ENCODE measurements at places on chromosomes 1 and 21.

GRCh38 chr1:7511381-7511780, 259.7 kb upstream of the VAMP3 start:
- DNase-seq: no peak

- DNase-seq: no peak
Measured at GRCh38 chr1:158115126-158115525, 65.6 kb upstream of the CD1D start.

- no peak for DNase-seq
Measured at GRCh38 chr1:64915381-64916274, 50.7 kb downstream of the JAK1 start.

DNA sequence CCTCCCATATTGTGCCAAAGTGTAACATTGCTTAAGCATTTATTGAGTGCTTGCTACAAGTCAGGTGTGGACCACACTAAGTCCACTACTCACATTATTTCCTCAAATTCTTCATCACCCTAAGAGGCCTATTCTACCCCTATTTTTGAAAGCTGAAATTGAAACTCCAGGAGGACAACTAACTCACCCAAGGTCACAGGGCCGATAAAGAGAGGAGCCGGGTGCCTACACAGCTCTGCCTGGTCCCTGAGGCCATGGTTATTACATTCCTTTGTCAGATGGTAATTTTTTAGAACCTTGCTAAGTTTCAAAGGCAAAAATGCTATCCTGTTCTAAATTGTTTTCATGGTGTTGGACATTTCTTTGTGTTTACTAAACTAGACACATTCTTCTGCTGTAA, 24.2 kb upstream of the KLHDC8A start:
- DNase-seq: no peak

DNA sequence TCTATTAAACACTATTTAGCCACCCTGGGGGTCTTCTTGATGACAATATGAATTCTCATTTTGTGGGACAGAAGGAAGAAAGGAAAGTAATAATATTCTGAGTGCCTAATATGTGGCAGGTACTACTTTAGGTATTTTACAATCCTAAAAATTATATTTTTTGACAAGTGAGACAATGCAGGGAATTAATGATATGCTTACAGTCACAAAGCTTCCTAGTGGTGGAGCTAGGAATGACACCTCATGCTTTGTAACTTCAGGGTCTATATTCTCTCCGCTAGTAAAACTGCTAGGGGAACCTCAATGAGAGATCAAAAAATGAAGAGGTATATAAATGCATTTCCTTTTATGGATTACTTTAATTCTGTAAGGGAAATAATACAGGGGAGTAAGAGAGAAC, 44.3 kb downstream of the TPR start:
- no peak for DNase-seq

DNA sequence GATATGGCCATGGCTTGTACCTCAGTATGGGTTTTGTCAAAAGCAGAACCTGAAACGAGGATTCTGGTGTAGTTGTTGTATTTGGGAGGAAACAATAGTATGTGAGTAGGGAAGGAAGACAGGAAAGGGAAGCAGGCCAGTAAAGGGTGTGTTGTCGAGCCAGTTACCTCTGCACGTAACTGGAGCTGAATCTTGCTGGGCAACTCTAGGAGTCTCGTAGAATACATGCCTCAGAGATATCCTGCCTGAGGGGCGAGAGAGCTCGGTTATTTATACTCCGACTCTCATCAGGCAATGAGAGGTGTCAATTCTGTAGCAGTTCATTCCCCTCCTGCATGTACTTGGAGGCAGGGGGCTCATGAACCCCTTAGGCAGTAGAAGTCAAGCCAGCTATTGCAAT, 45.9 kb upstream of the KIF26B start:
- DNase-seq: no peak

DNA sequence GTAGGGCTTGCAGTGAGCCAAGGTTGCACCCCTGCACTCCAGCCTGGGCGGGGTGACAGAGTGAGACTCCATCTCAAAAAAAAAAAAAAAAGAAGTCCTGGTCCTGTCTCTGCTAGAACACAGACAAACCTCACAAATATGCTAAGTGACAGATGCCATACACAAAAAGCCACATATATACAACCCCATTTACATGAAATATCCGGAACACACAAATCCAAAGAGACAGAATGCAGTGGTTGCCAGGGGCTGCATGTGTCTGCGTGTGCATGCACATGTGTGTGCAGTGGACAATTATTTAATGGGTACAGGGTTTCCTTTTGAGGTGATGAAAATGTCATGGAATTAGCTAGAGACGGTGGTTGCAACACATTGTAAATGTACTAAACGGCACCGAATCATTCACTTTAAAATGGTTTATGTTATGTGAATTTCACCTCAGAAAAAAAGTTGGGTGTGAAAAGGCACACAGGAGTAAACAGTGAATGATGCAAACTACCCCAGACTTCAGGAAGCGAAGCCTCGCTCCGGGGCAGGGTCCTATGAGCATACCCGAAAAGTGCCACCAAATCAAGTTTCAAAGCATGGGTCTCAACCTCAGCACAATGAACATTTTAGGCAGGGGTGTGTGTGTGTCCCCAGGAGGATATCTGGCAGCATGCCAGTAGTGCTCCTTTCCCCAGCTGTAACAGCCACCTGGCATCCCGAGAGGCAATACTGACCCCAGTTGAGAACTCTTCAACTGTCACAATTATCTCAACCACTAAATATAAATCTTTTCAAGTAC, 48.3 kb downstream of the GNB1 start:
- DNase-seq: no peak

DNA sequence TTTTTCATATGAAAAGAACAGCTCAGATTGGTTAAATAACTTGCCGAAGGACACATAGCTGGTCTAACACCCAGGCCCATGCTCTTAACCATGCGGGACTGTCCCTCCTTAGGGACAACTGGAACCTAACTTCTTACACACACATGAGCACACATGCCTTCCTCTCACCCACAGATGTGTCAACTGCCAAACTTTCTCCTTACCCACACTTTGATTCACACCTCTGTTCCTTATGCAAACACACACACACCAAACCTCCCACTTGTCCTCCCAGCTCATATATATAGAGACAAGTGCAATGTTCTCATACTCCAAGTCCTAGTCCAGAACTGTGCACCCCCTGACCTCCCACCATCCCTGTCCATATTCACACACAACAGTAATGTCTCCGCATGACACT, 4.3 kb downstream of the RAB25 start:
- DNase-seq: no peak

DNA sequence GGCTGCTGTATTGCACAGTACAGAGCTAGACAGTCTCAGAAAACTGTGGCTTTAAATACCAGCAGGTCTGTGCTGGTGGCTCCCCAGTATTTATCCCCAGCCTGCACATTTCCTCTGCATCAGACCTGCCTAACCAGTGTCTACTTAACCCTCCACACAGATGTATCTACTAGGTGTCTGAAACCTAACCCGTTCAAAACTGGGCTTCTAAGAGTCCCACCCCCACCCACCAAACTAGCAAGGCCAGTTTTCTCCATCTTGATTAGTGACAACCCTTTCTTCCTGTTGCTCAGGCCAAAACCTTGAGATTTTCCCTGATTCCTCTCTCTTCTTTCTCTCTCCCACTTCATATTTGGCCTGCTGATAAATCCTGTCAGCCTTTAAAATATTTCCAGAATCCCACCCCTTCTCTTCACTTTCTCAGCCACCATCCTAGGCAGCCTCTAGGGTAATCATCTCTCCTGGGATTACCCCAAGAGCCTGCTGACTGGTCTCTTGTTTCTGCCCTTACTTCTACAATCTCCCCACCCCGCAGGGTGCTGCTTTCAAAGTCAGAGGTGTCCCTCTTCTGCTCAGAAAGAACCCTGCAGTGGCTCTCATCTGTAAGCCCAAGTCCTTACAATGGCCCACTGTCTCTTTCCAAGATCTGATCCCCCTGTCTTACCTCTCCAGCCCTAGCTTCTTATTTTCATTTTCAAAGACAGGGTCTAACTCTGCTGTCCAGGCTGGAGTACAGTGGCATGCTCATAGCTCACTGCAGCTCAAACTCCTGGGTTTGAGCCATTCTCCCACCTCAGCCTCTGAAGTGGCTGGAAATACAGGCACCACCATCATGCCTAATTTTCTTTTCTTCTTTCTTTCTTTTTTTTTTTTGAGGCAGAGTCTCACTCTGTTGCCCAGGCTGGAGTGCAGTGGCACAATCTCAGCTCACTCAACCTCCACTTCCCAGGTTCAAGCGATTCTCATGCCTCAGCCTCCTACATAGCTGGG, 45.2 kb downstream of the H3-3A start:
- no peak for DNase-seq

GRCh38 chr1:84847253-84848250, 45.5 kb downstream of the LPAR3 start:
- no peak for DNase-seq

DNA sequence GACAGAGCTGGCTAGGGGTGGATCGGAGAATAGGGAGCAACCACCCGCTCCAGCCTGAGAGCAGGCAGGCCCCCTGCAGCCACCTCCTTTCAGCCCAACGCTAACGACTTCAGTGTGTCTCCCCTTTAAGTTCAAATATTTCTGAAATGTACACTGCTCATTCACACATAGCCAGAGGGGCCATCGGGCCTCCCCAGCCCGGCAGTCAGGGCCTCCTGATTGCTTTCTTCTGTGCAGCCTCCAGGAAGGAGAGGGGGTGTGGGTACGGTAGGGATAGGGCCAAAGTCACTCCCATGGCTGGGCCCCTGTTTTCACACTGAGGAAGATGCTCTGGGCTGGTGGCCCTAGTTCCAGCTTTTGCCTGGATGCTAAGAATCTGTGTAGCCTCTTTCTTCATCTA, 64.8 kb downstream of the EPHB2 start:
- no peak for DNase-seq

- DNase-seq: no peak
Measured at GRCh38 chr1:204198348-204199340, 2.4 kb upstream of the KISS1 start.

DNA sequence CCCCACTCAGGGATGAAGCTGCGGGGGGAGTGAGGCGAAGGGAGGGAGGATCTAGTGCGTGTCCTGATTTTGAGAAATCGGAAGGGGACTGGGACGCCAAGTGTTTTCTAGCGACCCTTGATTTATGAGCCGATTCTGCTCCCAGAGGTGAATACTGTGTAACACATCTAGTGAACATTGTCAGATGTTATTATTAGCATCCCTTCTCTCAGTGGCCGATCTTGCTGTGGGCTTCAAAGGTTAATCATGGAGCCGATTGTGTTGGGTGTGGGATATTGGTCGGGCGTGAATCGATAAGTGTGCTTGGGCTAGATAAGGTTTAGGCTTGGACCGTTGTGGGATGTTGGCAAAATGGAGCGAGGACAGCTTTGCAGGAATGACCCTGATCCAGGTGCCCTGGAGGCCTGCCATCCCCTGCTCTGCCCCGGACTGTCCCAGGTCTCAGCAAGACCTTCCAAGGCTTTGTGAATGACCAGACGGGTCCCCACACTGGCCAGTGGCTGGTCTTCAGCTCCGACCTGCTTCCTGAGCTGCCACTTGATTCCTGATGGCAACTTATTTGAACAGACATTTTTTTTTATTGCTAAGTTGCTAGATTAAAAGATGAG, 2.2 kb downstream of the AJAP1 start:
- no peak for DNase-seq

DNA sequence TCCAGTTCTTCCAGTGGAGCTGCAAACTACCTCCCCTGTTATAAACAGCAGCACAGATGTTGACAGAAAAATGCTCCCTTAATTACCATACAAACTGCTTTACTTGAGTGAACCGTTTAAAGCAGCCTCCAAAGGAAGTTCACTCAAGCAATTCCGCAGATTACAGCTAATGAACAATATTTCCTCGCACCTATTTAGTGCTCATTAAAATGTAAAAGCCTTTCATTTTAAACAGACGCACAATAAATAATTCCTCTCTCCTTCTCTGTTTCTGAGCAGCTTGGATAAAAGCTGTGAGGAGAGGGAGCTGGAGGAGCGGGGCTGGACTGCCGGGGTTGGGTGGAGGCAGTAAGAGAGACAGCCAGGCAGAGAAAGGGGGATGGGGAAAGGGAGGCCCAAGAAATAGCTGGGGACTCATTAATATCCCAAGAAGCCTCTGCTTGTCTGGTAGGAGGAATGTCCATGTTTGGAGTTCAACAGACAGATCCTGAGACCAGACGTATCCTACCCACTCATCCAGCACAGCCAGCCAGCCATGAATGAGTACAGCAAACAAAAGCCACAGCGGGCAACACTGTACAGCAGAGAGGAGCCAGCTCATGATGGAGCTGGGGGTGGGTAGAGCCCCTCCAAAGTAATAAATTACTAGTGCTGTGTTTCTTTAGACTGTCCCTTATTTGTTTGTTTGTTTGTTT, 227.7 kb downstream of the GPATCH2 start:
- no peak for DNase-seq

DNA sequence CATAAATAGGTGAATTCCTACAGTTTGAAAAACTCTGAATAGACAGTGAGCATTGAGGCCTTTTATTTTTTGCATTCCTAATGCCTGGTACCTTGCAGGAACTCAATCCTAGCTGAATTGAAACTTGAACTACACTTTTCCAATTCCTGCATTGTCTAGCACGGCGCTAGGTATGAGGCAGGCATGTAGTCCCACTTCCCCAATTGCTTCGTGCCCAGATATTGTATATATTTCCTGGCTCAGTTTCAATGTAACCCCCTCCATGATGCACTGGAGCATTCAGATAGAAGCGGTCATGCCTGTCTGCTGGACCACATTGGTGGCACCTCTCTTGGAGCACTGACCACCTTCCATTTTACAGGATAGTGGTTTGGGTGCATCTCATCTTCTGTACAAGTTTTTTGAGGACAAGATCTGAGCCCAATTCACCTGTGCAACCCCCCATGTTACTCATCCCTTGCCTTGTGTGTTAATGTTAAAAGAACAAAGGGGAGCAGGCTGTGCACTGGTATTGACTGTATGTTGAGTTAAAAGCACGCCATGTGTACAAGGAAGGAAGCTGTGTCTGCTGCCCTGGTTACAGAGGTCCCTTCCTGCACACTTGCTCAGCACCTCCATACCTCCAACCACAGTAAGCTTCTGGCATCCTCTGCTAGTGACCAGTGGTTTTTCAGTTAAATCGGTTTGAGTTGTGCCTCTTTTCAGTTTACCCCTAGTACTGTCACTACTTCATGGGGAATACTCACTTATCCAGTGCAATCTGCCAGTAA, 10.0 kb upstream of the RAB7B start:
- DNase-seq: no peak

All from stimulated activated CD4-positive, alpha-beta T cell treated with anti-CD3 and anti-CD28 coated beads, Interleukin-12 subunit alpha, Interleukin-12 subunit beta, amount 100 ng/mL, for 24 hours (primary cell).